ENCODE measurements at places on chromosomes 5 and 9.

GRCh38 chr5:132641841-132642240 lies 16.1 kb upstream of the IL13 start:
- no peak for DNase-seq

DNA sequence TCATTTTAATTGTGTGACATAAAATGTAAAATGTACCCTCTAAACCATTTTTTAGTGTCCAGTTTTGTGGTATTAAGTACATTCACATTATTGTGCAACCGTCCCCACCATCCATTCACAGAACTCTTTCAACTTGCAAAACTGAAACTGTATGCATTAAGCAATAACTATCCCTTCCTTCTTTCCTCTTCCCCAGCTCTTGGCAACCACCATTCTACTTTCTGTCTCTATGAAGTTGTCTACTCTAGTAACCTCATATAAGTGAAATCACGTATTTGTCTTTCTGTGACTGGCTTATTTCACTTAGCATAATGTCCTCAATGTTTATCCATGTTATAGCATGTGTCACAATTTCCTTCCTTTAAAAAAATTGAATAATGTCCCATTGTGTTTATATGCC lies 142.4 kb downstream of the C9orf152 start:
- no peak for DNase-seq

GRCh38 chr5:158560170-158560569 lies 539.5 kb downstream of the EBF1 start:
- peak; percentile 79 for DNase-seq

- no peak for DNase-seq
Observed at GRCh38 chr9:23766613-23767012, 59.4 kb downstream of the ELAVL2 start.

GRCh38 chr9:107548298-107549142 lies 59.0 kb upstream of the KLF4 start:
- no peak for DNase-seq

GRCh38 chr9:113254991-113255390 lies 20.4 kb downstream of the CDC26 start:
- DNase-seq: no peak

Measured in GM06990 (cell line).